ENCODE measurements at places on chromosomes 1 and 21. TPM values are rescaled to one million over a fixed set of nuclear protein-coding genes. Genes with fewer than 3 reads are reported as not detected.
A peak's percentile ranks its signal among the peaks of the same experiment; 100 is the strongest.

DNA sequence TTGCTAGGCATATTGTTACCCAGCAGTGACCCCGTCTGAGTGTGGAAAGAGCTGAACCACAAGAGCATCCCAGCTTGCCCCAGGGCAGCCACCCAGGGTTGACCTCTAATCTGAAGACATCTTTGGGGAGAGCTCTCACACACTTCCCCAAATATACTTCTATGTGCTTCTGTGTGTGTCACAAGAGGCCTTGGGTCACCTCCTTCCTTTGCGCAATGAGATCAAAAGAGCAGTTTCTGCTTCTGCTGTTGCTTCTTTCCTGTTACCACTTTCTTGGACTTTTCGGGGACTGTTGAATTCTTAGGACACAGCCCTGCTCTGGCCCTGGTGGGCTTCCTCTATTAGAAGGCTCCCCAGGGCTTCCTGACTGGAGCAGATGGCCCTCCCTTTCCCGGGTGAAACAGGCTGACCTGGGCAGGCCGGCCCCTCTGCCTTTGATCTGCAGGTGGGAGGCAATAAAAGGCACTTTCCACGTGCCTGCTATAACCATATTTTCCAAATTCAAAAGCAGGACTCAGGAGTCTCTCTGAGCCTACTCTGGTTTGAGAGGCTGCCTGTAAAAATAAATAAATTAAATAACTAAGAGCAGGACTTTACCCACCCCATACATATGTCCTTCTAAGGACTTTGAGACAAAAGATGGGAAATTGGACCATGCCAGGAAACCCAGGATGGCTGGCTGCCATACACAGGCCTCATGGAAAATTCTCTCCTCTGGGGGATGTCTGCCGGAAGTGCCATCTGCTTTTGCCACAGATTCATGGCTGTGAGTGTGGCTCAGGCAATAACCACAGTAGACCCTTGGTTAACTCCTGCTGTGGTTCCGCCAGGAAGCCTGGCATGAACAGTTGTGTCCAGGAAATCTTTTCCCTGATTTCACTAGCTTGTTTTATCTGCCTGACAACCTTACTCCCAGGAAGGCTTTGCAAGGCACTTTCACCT lies 28.3 kb upstream of the RCSD1 start:
- peak; percentile 54 for ATAC-seq

DNA sequence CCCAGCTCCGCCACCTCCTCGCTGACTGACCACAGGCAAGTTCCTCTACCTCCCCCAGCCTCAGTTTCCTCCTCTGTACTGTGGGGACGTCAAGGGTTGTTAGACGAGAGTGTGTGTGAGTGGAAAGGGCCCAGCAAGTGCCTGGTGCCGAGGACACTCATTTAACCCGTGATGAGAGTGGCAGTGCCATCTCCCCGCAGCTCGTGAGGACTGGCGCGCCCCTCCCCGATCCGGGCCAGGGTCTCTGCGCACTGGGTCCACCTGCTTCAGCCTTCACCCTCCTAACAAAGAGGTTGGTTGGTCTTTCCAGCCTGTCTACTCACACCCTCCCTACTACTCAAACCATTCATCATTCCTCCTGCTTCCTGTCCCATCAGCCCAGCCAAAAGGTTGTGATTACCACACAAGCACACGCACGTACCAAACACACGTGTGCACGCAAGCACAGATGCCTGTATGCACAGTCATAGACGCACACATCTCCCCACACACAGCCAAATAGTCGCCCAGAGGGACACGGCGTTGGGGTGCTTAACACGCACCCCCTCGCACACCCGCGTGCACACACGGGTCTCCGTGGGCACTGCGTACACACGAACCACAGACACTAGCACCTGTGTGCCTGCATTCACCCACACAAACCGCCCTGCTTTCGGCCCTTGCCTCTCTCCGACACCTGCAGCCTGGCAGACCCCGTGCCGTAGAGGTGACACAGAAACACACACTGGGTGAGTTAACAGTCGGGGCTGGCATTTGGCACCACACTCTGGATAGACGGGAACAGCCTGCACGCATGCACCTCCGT lies 39.3 kb downstream of the TAS1R2 start:
- ATAC-seq: peak; percentile 25

DNA sequence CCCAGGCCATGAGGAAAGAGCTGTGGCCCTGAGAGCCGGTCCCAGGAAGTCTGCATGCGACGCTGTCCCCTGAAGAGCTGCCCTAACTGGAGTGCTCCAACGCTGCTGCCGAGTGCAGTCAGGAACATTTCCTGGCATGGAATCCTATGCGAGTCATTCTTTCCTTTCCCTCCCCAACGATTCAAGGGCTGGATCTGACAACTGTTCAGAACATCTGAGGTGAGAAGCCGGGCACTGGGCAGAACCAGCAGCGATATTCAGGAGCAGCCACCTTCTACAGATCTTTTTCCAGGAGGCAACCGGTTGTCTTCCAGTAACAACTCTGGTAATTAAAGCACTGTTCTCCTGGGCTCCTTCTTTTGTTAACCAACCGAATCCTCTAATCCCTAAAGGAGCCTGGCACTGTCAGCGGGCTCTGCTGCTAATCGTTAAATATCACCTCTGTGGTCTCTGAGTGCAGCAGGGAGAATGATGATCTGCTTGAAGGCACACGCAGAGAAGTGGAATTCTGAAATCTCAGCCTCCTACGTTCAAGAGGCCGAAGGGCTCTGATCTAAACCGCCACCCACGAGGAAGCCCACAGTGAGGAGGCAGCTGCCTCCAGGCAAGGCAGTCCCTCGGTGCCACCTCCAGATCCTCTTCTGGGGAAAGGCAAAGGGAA lies 55.8 kb downstream of the SLC45A1 start:
- peak; percentile 86 for ATAC-seq

DNA sequence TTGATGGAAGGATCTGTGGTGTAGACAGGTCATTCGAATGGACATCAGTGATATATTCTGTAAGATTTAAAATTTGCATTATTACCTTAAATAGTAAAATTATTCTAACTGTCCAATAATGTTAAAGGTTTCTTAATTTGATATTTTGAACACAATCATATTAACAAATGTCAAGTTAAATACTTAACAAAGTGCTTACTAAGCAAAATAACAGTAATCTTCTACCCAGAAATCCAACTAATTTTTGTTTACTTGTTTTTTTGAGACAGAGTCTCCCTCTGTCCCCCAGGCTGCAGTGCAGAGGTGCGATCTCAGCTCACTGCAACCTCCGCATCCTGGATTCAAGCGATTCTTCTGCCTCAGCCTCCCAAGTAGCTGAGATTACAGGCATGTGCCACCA lies 33.9 kb downstream of the USP33 start:
- no peak for ATAC-seq

DNA sequence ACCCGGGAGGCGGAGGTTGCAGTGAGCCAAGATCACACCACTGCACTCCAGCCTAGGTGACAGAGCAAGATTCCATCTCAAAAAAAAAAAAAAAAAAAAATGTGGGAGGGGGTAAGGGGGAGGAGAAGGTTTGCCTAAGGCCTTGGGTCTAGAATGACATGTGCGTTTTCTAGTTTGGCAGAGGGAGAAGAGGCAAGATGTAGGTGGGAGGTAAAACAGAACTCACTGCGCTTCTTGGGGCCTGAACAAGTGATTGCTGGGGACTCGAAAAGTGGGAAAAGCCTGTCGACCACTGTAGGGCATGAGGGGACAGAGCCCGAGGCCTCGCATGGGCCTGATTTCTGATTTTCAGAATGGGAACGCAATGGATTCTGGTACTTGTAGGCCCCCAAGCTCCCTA lies 19.9 kb downstream of the RUNX3 start:
- no peak for ATAC-seq

Gene TMEM61
- not detected for total RNA-seq

DNA sequence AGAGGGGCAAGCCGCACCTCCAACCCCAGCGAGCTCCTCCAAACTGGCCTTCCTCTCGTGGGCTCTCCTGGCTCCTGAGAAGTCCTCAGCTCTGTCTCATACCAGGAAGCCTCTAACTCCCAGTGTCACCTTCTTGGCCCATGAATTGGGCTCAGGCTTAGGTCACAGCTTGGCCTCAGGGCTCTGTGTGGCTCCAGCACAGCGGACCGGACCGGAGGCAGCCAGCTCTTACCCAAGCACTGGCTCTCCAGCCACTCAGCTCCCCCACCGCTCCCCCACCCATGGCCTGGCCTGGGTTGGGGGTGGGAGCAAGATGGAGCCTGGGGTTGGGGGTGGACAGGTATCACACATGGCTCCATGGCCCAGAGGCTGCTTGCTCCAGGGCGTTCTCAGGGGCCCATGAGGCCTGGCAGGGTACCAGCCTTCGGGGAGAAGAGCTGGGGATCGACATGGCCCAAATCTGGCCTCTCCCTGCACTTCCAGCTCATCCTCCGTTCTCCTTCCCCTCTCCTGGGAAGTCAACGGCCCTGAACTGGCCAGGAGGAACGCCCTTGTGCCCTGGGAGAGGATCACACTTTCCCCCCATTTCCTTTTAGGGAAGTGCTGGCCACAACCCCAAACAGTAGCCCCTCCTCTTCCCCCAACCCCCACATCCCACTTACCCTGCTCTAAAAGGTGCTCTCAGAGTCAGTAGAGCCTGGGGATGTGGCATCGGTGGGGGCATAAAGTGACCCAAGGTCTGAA lies 97.5 kb downstream of the CASZ1 start:
- no peak for ATAC-seq

Gene LAMC2
- 43.4 TPM for total RNA-seq

Gene MPZ
- total RNA-seq: 18.7 TPM

Gene IFI44
- 12.5 TPM for total RNA-seq

GRCh38 chr21:32307706-32308105 lies 9.1 kb downstream of the MRAP start:
- ATAC-seq: no peak

Gene NCDN
- 28.0 TPM for total RNA-seq

Gene COL11A1
- total RNA-seq: not detected

Gene CR2
- not detected for total RNA-seq

- ATAC-seq: no peak
Measured at GRCh38 chr1:62530516-62531154, 66.7 kb upstream of the ANGPTL3 start.

DNA sequence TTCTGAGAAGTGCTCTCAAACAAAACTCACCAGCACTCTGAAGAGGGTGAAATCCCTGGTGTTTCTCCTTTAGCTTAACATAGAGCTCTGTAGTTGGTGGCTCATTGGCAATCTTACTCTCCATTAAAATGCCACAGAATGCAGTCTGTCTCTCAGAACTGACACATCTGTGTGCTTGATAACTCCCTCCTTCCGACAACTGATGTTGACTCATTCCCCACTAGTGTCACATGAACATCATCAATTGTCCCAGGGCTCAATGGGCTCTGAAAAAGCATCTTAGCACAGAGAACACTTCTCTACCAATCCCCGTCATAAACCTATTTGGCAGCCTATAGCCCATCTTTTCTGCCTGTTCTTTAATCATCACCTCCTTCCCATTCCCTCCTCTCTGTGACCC lies 133.2 kb upstream of the ZC3H11B start:
- no peak for ATAC-seq

GRCh38 chr1:145711213-145711651 lies 4.1 kb upstream of the PDZK1 start:
- ATAC-seq: peak; percentile 39

Gene ZNF683
- total RNA-seq: not detected

DNA sequence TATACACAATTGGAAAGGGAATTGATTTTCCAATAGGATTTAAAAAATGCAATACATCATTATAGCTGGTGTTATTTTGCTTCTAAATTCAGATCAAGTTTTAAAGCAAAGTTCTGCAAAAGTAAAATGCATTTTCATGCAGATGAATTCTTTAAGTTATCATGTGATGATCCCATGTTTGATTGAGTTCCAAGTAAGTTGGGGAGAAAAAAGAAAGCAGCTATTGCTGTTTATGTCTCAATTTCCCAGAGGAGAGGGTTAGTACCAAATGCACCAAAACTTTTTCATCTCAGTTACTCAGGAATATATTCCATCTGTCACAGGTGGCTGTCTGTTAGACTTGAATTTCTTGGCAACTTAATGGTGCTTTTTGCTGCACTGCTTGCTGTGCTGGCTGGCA lies 29.7 kb downstream of the HSPA13 start:
- no peak for ATAC-seq

DNA sequence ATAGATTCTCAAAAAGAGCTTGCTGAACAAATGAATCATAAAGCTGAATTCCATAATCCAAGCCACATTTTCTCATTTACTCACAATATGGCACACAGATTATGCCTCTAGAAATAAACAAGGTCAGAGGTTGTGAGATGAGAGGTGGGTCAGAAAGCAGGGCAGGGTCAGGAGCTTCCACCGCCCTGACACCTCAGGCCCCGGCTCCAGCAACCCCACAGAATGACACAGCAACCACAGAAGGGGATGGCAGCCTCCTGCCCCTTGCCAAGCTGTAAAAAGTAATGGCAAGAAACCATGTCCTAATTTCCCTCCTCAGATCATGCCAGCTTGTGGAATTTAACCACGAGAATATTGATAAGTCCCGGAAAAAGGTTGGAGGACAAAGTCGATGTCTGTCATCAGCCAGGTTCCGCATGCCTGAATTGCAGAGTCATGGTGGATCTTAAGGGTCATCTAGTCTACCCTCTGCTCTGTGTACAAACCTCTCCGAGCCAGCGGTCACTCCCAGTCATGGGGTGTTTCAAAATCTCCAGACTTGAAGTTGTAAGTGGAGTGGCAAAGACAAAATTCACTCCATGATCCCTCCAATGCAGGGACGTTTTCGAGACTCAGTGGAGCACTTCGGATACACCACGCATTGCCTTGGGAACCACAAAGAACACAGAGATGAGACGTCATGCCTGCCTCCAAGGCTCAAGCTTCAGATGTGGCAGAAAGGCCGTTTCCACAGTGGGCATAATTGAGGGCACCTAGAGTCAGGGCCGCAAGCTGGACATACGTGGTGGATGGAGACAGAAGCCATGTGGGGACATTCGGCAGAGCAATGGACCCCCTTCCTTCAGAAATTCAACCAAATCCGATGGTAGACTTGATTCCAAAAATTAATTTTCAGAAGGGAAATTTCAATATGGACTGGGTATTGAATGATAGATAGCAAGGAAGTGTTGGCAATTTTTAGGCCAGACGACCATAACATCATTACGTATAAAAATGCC lies 254.0 kb downstream of the TOMM20 start:
- no peak for ATAC-seq

GRCh38 chr21:15031790-15032357 lies 32.9 kb downstream of the NRIP1 start:
- ATAC-seq: no peak

- ATAC-seq: no peak
Measured at GRCh38 chr1:115306146-115306545, 31.9 kb downstream of the NGF start.

Gene FMOD
- 53.6 TPM for total RNA-seq

Gene TP73
- not detected for total RNA-seq

GRCh38 chr1:58811303-58811702 lies 27.5 kb upstream of the JUN start:
- ATAC-seq: no peak

- ATAC-seq: no peak
Measured at GRCh38 chr1:88741413-88741812, 57.3 kb downstream of the PKN2 start.

Gene DDR2
- total RNA-seq: 165 TPM

- ATAC-seq: no peak
Measured at GRCh38 chr1:204225841-204226735, 12.3 kb upstream of the GOLT1A start.

Gene LCE2A
- total RNA-seq: not detected

DNA sequence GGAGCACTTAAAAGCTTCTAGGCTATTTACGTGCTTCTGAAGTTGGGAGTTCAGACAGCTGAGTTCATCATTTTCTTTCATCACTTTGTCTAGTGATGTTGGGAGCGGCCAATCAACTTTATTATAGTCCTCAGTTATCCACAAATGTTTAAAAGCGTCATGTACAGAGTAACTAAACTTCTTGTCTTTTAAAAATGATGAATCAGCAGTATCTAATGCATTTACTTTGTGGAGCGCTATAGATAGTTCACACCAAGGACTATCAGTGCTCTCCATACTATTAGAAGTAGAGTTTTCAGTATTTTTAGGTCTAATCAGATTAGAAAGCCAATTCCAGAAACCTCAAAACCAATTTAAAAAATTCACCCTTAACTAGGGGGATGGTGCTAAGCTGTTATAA lies 778.7 kb upstream of the PRMT6 start:
- no peak for ATAC-seq

Measured in gastroesophageal sphincter (tissue), 4 donors.